ENCODE measurements at places on chromosomes 2 and 18.

GRCh38 chr2:154457286-154457685 is 241.2 kb upstream of the KCNJ3 start:
- no peak for DNase-seq

DNA sequence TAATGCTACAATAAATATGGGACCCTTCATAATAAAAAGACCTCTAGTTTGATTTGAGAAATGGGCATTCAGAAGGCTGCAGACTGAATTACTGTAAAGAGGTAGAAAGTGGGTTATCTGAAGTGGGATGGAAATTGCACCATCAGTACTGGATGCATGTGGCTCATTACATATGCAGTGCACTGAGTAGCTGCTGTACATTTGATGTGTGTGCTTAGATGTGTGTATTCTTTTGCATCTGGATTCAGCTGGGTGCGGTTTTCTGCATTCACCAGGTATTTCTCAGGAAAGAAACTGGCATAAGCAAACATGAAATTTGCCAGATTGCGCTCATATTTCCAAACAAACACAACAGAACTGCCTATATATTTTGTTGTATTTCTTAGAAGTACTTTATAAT is 38.2 kb downstream of the NDC80 start:
- no peak for DNase-seq

GRCh38 chr2:54655046-54655809 is 68.2 kb upstream of the EML6 start:
- DNase-seq: no peak

GRCh38 chr2:112008910-112009485 is 46.1 kb upstream of the TMEM87B start:
- no peak for DNase-seq

GRCh38 chr2:99861376-99861760 is 281.0 kb downstream of the AFF3 start:
- DNase-seq: no peak

GRCh38 chr2:222295368-222296062 is 3.3 kb downstream of the PAX3 start:
- no peak for DNase-seq

GRCh38 chr2:46776687-46777327 is 138.8 kb downstream of the MCFD2 start:
- peak; percentile 41 for DNase-seq

DNA sequence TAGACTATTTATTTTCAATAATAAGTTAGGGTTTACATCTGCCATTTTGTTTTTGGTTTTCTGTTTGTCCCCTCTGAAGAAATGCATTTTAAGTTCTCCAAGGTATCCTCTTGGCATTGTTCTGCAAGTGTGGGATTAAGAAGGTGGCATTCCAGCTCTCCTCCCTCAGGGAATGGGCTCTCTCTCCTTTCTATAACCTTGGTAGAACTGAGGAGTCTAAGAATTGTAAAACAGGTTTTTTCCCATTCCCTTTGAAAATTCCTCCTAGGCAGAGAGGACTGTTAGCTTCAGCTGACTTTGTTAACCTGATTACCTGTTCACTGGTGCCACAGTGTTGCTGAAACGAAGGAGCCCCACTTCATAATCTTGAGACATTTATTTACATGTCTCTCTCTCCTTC is 26.1 kb upstream of the RAB1A start:
- DNase-seq: no peak

DNA sequence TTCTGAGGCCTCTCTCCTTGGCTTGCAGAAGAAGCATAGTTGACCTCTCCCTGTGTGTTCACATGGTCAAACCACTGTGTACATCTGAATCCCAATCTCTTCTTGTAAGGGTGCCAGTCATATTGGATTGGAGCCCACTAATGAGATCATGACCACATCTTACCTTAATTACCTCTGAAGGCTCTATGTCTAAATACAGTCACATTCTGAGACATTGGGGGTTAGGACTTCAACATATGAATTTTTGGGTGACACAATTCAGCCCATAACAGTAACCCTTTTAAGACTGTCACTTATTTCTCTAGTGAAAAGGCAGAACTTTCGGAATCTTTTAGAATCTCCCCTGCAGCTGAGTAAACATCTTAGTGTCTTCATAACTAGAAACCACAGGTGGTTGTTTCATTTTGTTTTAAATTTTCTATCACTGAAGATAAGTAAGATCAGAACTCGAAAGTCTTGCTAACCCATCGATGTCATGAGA is 33.3 kb downstream of the BMP10 start:
- DNase-seq: no peak

- DNase-seq: no peak
These were observed 7.9 kb downstream of the PPP3R1 start for GRCh38 chr2:68244456-68244855.

DNA sequence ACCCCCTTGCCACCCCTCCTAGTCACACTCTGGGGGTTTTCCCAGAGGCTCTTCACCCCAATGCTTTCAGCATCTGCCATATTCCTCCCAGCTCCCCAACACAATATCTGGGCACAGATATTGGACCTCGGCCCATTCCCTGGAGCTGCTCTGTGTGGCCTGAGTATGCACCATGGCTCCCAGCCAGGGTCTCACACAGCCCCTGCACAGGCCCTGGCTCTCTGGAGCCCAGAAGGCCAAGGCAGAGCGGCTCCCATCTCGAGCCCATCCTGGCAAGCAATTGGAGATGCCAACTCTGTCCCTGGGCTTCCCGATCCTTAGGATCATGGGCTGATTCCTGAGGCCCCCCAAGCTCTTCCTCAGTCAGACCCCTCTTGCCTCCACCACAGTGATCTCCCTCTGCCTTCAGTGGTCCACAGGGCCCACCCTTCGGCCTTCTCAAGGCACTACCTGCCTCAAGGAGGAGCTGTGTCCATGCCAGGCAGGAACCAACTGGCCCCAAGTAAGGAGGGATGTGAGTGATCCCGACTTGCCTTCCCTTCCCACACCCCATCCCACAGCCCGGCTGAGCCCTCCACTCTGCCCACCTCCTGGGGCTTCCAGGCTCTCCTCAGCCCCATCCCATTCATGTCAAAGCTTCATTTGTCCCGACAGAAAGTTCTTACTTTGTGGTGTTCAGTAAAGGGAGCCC is 62.7 kb downstream of the ADD2 start:
- DNase-seq: no peak

- no peak for DNase-seq
These were observed 10.8 kb upstream of the COX7A2L start for GRCh38 chr2:42371611-42372473.

DNA sequence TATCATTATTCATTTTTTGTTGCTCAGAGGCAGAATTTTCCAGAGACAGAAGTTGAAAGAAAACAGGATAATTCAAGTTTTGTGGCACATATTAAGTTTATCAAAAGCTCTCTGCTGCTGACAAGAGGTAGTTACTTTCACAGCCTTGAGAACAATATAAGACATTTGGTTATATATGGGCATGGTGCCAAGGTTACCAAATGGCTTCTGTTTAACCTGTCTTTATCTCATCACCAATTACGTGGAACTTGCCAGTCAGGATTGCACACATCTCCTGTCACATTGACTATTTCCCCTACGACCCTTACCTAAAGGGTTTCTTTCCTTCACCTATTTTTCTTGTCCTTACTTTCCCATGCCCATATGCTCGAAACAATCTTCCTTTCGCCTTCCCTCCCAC is 35.9 kb downstream of the KLF7 start:
- no peak for DNase-seq

DNA sequence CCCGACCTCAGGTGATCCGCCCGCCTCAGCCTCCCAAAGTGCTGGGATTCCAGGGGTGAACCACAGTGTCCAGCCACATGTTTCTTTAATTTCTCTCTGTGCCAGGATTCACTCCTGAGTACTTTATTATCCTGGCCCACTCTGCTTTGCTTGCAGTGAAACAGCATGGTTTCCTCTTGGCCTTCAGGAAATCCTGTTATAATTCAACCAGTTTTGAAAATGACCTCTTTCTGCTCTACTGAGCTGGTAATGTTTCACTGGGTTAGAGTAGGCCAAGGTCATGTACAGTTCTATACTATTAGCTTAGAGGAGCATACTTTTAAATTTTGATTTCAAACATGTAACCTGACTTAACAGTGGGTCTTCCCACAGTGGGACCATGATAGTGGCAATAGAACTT is 90.6 kb upstream of the PELI1 start:
- DNase-seq: no peak

DNA sequence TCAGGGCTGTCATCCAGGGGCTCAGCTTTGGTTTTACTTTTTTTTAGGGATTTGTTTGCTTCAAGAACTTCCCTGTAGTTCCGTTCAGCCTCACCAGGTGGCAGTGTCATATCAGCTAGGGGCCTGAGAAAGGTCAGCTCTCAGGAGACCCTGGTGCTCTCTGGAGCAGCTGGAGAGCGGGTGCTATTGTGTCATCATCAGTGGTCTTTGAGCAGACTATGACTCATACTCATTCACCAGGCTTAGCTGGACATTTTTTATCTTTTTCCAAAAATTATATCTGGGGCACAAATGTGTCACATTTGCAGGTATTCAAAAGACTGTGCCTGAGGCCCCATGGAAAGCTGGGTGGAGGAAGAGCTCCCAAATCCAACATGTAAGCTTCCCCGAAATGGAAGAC is 24.4 kb downstream of the ZNF892 start:
- DNase-seq: peak; percentile 64

DNA sequence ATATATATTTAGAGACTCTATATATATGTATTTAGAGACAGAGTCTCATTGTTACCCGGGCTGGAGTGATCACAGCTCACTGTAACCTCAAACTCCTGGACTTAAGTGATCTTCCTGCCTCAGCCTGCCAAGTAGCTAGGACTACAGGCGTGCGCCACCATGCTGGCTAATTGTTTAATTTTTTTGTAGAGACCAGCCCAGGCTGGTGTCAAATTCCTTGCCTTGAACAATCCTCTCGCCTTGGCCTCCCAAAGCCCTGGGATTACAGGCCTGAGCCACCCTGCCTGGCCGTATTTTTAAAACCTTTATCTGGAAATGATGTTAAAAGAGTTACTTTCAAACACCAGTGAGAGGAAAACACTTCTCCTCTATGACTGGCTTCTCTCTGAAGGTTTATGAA is 30.9 kb upstream of the PGAP1 start:
- DNase-seq: no peak

DNA sequence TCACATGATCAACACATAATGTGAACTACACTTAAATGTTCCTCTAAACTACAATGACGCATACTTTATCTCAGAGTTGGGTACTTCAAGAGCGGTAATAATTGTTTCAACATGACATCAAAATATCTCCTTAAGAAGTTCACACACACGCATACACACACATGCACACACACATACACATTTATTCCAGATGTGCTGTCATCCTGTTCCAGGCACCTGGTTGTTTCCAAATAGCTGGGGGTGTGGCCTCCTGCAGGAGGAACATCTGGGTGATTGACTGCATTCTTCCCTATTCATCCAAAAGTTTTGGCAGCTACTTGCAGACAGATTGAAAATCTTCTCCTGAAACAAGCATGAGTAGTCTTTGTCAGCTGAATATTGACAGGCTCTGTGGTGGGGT is 37.9 kb upstream of the PIK3C3 start:
- DNase-seq: no peak

- DNase-seq: no peak
These were observed 79.6 kb upstream of the LAPTM4A start for GRCh38 chr2:20130821-20131645.

GRCh38 chr2:109254174-109254904 is 125.3 kb downstream of the SH3RF3 start:
- DNase-seq: no peak

Measured in neural crest cell (in vitro differentiated cells).